SK-MEL-5 (cell line): ENCODE measurements at places on chromosomes 16 and 17. TPM values are rescaled to one million over a fixed set of nuclear protein-coding genes. Genes with fewer than 3 reads are reported as not detected.

LGALS9B gene
- total RNA-seq, result not detected in 2 replicates

DNA sequence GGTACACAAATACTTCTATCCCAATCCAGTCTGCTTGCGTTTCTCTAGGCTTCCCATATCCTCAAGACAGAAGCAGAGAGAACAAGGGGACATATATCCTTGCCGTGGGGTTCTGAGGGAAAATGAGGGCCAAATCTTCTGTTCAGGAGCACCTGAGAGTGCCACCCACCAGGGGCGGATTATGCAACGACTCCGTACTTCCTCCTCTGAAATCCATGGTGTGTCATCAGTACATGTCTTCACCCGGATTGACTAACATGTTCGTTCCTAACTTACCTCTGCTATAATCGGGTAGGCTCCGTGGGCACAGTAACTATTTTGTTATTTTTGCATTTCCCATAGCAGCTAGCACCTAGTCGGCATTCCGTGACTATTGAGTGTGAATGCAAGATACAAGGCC is 7.8 kb upstream of the ZNF200 start:
- no peak for DNase-seq

GRCh38 chr16:75361936-75362335 is 71.4 kb downstream of the CFDP1 start:
- DNase-seq, result no peak

GRCh38 chr17:79911430-79912399 is 72.5 kb upstream of the CBX4 start:
- DNase-seq, result no peak

DNA sequence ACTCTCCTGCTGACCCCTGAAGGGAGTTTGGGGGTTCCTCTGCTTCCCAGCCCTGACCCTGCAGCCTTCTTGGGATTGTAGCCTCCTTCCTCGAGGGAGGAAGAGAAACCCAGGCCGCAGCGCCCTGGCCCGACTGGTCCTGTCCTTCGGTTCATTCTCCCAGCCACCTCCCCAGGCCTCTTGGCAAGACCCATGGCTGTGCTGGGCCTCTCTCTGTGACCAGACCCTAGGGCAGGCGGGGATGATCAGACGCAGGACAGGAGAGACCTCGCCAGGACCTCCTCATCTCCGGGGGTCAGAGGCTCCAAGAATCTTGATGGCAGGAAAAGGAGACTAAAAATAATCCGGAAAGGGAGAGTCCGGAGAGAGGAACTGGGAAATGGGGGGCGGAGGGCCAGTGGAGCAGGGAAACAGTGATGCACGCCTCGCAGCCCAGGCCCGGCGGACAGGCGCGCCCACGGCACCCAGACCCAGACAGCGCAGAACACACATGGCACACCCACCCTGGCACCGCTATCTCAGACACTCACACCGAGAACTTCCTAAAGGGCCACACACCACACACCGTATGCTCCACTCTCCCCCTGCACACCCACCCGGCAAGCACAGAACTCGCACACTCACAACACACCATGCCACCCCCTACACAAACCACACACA is 1.2 kb downstream of the ARHGEF15 start:
- no peak for DNase-seq

DNA sequence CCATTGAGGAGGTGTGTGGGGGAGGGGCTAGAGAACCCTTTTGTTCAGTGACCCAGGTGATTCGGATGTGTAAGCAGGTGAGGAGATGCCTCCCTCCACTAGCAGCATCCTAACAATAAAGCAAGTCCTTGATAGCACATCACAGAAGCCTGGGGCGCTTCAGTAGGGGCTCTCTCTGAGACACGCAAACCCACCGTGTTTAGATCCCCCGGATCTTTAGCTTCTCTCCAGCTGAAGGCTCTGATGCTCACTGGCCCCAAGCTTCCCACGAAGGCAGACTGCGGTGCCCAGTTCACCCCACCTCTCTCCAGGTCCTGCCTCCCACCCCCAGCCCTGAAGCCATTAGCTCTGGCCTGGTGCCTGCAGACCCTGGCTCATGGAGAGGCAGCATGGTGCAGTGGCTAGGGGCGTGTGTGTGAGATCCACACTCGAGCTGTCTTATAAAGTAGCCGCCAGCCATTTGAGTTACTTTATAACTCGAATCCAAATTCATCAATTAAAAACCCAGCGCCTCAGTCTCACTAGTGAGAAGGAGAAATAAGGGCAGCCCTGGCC is 204.7 kb upstream of the TNRC6C start:
- no peak for DNase-seq

DNA sequence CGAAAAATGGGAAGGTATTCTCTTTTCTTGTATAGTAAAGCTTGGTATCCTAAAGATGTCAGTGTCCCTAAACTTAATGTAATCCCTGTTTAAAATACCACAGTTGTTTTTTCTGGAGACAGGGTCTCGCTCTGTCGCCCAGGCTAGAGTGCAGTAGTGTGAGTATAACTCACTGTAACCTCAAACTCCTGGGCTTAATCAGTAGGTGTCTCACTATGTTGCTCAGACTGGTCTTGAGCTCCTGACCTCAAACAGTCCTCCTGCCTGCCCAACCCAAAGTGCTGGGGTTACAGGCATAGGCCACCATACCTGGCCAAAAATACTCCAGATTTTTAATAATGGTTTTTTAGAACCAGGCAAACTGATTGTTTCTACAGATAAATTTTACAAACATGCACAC is 8.2 kb downstream of the DCAF7 start:
- DNase-seq, result no peak
